ENCODE measurements at places on chromosomes 6 and 20.

DNA sequence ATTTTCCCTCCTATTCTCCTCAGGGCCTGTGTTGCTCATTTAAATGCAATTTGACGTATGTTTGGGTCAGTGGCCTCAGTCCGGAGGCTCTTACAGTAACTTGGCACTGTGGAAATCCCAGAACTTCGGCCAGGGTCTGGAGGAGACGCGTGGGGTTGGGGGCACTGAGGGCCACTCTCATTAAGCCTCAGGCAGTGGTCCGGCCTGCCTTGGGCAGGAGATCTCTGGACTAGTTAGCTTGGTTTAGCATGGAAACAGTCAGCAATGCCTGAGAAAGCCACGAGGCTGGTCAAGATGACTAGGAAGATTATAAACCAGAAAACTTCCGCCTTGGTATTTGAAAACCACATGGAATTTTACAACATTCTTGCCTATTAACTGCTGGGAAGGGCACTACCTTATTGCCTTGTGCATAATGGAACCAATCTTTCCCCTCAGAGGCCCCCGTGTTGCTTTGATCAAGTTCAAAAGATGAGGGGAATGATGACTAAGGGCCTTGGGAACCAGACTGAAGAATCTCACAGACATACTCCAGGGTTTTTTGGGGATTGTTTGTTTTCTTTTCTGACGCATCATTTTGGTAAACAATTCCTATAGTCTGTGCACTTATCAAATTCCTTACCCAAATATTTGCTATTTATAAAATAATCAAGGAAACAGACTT lies 206.0 kb upstream of the PREP start:
- no peak for DNase-seq

DNA sequence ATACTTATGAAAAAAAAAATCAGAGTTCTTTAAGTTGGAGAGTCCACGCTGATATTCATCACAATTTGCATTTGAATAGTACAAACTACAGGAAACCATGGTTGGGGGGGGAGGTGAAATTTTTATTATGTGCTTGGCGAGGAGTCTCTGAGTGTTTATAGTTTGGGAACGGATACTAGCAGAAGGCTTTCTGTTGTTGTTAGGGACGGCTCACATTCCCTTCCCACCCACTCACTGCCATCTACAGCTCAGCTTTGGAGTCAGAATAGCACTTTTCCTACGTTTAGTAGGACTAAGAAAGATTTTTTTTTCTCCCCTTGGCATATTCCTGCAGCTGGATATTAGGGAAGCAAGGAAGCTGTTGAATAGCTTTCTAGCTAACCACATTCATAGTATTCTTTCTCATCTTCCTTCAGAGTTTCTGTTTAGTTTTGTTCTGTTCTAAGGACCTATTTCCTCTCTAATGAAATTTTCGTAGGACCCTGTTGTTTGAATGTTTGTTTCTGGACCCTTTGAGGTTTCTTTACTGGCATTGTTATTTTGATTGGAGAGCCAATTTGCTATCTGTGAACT lies 235.1 kb upstream of the ZNF217 start:
- DNase-seq: no peak

DNA sequence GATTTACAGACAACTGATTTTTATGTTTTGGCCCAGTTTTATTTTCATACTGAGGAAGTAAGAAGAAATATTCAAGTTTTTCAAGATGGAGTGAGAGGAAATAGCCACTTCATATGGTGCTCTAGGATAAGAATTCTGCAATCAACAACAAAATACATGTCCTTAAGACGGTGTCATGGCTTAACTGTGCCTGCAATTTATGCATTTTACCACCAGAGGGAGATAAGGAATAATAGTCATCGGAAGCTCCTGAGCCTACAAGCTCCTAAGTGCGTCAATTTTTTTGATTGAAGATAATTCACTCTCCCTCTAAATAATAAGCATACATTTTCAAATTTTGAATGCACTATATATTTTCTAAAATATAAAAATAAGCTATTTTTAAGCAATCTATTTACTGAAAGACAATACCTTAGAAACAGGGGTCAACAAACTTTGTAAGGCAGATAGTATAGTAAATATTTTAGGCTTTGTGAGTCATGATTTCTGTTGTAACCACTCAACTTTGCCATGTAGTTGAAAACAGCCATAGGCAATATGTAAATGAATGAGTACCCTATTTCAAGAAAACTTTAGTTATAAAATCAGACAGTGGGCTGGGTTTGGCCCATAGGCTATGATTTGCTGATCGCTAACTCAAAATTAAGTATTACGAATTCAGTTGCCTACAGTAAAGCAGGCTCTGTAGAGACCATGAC lies 230.9 kb upstream of the DTNBP1 start:
- DNase-seq: peak; percentile 65

GRCh38 chr20:53750827-53751619 lies 157.4 kb upstream of the ZNF217 start:
- DNase-seq: peak; percentile 81

- DNase-seq: no peak
Measured at GRCh38 chr20:55488593-55488992, 516.7 kb downstream of the CBLN4 start.

DNA sequence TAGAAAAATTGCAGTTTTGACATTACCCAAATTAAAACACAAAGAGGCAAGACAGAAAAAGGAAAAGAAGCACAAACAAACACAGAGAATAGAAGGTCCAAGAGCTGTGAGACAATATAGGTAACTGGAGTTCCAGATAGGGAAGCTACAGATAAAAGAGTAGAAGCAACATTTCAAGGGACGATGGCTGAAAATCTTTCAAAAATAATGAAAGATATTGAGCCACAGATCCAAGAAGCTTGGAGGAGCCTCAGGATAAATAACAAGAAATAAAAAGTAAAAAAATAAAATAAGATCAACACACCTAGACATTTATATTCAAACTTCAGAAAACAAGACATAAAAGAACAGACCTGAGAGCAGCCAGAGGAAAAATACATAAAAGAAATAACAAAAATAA lies 164.9 kb downstream of the FNDC1 start:
- no peak for DNase-seq

DNA sequence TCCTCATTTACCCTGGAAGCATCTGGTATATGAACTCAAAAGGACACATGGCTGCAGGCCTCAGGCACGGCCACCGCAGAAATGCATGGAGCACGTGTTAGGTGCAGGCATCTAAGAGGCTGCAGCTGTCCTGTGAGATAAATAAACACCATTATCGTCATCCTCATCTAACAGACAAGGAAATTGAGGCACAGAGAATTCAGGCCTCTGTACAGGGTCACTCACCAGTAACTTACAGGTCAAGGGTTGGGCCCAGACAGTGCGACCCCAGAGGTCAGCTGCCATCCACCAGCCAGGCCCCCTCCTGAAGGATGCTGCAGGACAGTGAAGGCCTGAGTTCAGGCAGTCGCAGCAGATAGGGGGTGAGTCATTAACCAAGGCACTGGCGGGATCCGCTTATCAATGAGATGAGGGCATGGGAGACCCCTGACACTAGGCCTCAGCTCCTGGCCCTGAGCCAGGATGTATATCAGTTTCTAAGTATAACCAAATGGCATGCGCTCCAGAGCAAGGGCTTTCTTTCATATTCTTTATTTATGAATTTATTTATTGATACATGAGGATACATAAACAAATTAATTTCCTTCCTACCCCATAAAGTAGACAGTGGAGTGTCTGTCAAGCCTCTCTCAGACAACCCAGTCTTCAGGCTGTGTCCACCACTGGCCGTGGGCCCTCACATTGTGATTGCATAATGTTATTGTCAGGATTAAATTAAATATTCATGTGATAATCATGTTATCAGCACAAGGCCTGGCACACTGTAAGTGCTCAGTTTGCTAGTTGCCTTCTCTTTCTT lies 316.9 kb downstream of the QKI start:
- no peak for DNase-seq

- no peak for DNase-seq
Measured at GRCh38 chr6:119614138-119614537, 264.6 kb upstream of the MAN1A1 start.

DNA sequence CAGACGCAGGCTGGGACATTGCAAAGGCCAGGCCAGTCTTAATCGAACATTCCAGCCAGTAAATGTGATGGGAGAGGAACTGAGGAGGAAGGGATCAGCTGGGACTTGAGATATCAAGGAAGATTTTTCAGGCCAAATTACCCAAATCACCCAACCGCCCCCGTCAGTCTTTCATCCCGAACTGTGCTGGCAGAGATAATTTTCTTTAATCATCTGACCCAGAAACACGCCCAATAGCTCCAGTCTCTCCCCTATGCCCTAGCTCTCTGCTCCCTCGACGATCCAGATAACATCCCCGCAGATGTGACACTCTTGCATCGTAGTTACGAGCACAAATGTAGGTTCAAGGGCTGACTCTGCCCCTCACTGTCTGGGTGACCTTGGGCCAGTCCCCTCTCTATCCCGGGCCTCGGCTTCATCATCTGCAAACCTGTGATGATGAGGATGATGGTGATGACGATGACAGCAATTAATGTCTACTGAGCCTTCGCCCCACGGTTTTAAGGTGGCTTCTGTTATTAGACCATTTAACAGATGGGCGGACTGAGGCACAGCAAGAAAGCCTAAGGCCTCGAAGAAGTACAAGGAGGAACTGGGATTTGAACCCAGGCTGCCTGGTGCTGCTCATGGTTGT lies 118.6 kb downstream of the PREX1 start:
- DNase-seq: no peak

GRCh38 chr6:23388086-23388783 lies 737.8 kb upstream of the NRSN1 start:
- DNase-seq: no peak

- DNase-seq: no peak
Measured at GRCh38 chr6:56794421-56794820, 151.7 kb upstream of the DST start.

GRCh38 chr6:21225912-21226311 lies 367.6 kb upstream of the SOX4 start:
- no peak for DNase-seq

DNA sequence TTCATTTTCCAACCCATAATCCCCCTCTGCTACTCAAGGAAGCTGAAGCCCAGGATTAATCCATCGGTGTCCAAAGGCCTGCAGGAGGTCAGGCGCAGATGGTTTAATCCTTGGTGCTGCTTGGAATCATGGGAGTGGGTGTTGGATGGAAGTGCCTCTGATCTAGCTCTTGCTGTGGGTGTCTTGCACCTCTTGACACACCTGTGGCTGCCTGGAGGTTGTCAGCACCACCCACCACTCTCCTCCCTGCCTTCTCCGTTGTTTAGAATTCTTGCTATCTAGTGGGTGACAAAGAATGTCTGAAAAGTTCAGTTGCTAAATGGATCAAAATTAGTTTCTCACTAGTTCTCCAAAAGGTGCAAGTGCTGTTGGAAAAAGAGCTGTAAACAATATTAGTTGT lies 1074.4 kb upstream of the FLRT3 start:
- DNase-seq: no peak

Data from Kasumi-1 (cell line).